ENCODE measurements at places on chromosomes 1 and 21. TPM values are rescaled to one million over a fixed set of nuclear protein-coding genes. Genes with fewer than 3 reads are reported as not detected.

The PAQR7 gene
- total RNA-seq, result 6.4 TPM

The HSPB7 gene
- total RNA-seq, result not detected

The ZC3H12A gene
- total RNA-seq, result 1.3 TPM

The DNAJC6 gene
- 54.6 TPM for total RNA-seq

The PRAMEF7 gene
- total RNA-seq, result not detected

The CRNN gene
- total RNA-seq, result not detected

All from glutamatergic neuron (in vitro differentiated cells).